ENCODE measurements at places on chromosomes 12 and 14.
A peak's percentile ranks its signal among the peaks of the same experiment; 100 is the strongest.

DNA sequence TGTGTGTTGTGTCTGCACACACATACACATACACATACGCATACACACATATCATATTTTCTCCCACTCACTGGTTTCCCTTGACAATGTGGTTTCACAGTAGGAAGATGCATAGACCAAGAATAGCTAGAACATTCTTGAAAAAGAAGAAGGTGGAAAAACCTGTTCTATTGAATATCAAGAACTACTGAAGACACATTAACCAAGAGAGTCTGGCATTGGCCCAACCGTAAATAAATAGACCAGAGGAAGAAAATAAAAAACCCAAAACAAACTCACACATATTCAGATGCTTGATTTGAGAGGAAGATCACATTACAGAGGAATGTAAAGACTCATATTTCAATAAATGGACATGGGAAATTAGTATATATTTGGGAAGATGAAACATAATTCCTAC is 311.3 kb downstream of the FOXG1 start:
- no peak for DNase-seq

- no peak for DNase-seq
Observed at GRCh38 chr12:124510301-124510970, 57.0 kb downstream of the NCOR2 start.

DNA sequence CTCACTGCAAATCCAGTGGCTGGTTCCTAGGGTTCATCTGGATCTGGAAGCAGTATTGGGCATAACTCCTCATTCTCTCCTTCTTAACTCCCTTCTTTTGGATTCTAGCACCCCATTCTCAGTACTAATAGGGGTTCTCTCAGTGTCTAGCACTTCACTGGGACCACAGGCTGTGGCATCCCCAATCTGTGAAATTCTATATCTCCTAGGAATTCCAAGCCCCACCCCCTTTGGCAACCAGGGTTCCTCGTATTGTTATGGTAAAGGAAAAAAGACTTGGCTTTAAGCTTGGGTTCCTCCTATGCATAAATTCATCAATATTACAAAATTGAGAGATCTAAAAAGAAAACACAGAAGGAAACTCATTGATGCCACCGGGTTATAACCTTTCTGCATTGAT is 45.0 kb upstream of the FBXO21 start:
- DNase-seq = no peak

DNA sequence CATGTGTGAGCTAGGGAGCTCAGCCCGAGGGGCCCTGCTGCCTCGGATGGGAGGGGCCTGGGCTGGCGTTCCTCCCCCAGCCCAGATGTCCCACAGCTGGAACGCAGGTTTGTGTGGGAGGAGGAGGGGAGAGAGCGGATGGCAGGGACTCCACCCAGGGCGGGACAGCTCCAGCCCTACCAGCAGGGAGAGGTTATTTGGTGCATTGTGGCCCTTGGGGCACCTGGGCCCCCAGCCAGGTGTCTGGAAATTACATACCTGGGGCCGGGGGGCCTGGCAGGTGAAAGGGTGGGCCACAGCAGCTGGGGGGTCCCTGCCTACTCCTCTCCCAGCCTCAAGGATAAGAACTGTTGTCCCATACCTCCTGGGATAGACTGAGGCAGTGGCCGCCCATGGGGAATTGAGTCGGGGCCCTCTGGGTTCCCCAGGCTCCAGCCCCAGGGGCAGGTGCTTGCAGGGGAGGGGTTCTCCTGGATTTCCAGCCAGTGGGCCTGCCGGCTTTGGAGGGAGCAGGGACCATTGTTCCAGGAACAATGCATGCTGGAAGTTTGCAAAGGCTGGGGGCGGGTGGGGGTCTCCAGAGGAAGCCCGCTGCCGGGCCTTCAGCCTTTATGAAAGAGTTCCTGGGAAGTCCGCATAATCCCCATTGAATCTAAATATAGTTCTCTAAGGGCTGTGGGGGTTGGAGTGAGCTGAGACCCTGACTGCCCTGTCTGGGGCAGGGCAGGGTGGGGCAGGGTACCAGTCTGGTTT is 1.2 kb downstream of the KIF26A start:
- DNase-seq = no peak

- no peak for DNase-seq
Observed at GRCh38 chr14:98037831-98038230, 1234.2 kb downstream of the BCL11B start.

DNA sequence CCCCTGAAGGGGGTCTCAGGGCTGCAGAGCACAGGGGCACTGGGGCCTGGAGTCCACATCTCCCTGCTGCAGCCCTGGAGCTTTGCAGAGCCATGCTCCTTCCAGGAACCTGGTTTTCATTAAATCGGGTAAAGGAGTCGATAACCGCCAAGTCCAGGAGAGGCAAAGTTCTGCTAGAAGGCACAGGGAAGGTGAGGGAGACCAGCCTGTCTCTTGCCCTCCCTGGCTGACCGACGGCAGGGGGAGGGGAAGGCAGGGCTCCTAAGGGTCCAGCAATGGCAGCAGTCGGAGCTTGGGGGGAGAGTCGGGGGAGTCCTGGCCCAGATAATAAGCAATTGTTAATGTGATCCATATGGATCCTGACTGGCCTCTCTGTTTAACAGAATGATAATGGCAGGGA is 3.0 kb downstream of the FIGNL2 start:
- DNase-seq = no peak

DNA sequence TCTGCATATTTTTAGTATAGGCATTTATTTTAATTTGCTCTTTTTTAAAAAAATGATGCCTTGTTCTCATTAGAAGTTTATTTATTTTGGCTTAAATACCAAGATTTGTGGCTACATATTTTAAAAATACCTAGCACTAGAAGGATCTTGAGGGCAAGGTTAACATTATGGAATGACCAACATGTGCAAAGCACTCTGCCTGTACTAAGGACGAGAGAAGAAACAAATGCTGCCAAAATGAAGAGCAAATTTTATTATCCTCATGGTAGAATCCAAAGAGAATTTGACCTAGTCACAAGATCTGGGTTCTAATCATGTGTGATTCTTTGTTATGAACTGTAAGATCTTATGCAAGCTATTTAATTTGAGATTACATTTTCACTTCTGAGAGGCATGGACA is 2.8 kb downstream of the CAND1 start:
- no peak for DNase-seq

DNA sequence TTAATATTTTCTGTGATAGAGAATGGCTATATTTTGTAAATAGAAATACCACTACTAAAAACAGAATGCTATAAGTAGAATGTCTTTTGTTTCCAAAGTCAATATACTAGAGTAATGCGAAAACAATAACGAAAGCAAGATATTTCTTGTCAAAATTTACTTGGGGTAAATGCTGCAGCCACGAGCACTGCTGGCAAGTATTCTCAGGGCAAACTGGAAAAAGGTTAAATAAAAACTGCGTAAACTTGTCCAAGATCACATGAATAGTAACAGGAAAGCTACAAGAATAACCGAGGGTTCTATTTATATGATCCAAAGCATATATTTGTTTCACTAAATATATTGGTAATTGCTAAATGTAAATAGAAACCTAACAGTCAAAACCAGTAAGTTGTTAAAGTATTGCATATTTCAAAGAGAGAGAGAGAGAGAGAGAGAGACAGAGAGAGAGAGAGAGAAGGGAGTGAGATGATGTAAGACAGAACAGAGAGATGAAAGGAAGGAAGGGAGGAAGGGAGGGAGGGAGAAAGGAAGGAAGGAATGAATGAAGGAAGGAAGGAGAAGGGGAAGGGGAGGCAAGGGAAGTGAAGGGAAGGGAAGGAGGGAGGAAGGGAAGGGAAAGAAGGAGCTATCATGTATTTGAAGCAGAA is 231.7 kb downstream of the KCNC2 start:
- no peak for DNase-seq

- no peak for DNase-seq
Observed at GRCh38 chr12:73531752-73532151, 1005.9 kb upstream of the ATXN7L3B start.

DNA sequence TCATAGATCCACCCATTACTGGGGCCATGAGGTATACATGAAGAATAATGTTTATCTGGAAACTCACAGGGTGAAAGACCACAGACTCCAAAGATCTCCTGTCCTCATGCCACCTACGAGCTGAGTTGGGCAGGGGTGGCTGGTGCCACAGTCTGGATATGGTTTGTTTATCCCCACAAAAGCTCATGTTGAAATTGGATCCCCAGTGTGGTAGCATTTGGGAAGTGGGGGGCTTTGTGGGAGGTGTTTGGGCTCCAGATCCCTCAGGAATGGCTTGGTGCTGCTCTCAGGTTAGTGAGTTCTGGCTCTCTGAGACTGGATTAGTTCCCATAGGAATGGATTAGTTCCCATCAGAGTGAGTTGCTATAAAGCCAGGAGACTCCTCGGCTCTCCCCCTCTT is 192.3 kb upstream of the FSCB start:
- DNase-seq = no peak

GRCh38 chr12:32115404-32116104 is 8.9 kb downstream of the BICD1 start:
- DNase-seq = peak; percentile 42

- DNase-seq = no peak
Observed at GRCh38 chr12:32353540-32353939, 45.8 kb upstream of the FGD4 start.

DNA sequence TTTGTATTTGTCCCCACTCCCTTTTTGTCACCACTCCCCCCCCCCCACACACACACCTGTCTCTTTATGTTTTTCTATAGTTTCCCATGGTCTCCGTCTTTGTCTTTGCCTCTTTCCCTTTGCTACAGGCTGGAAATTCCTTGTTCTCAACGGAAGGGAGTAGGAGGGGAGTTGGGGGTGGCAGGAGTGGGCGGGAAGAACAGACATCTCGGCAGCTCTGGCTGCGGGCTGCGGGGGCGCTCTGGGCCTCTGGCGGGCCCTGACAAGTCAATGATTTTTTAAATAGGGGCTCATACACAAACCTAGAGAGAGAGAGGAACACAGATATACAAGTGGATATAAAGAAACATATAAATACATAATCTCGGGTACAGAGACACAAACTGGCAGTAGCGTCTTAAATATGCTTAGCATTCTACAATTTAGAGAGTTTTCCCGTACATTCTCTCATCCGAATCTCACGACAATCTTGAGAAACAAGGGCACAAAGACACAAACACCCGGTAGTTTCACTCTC is 2.4 kb upstream of the NAB2 start:
- DNase-seq = no peak

GRCh38 chr12:113641426-113642030 is 169.9 kb upstream of the LHX5 start:
- no peak for DNase-seq

Measured in NCI-H446 (cell line).